Stimulated activated CD4-positive, alpha-beta T cell treated with anti-CD3 and anti-CD28 coated beads, Interleukin-1b, Interleukin-23, amount 100 ng/mL, for 1 hour (primary cell): ENCODE measurements at places on chromosomes 1 and 21.

DNA sequence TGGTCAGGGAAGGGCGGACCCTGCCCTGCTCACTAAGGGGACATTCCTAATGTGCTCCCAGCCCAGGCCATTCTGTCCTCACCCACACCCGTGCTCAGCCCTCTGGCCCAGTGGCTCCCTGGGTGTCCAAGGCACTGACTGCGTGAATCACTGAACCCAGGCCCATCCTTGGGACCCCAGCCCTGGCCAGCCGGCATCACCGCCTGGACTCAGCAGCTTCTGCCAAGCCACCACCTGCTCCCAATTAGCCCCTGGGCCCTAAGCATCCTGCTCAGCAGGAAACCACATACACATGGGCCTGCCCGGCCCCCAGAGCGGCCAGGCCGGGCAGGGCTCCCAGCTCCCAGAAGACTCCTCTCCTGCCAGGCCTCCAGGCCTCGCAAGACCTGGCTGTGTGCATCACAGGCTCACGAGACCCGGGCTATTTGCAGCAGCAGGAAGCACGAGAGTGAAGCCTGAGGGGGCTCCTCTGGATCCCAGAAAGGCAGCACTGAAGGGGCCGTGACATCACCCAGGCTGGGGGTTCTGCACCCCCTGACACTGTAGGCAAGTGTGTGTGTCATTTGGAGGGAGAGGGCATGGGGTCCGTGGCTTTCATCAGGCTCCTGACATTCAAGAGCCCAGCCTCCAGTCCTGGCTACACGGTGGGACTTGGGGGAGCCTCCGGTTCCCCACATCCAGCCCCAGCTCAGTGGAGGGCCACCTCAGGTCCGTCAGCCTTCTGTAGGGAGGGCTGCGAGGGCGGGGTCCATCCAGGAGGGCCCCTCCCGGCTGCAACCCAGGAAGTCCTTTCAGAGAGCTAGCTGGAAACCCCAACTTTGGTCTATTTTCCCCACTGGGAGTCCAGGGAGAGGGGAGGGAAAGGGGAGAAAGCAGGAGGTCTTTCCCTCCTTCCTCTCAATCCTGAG lies 1.6 kb downstream of the MFAP2 start:
- no peak for DNase-seq

DNA sequence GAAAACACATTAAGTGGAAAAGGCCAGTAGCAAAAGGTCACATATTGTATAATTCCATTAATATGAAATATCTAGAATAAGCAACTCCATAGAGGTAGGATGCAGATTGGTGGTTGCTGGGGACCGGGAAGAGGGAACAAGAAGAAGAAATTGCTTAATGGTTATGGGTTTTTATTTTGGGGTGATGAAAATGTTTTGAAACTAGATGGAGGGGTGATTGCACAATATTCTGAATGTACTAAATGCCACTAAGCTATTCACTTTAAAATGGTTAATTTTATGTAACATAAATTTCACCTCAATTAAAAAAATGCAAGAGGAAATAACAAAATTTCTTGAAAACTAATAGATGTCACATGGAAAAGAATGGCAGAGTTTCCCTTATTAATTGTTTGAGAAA lies 6.7 kb downstream of the KIAA0040 start:
- no peak for DNase-seq

DNA sequence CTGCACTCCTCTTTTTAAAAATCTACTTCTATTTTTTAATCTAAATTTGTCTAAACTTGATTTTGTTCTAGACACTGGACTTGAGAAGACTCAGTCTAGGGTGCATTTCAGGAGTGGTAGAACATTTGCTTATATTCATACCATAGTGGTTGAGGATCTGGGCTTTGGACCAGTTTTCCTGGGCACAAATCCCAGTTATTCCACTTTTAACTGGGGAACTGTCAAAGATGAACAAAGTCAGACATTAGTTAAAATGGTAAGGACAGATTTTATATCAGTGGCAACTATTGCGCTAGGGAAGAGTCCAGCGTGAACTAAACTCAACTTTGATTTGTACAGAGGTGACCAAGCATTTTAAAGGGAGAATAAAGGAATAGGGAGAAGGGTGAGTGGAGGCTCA lies 102.4 kb downstream of the FMN2 start:
- DNase-seq, result no peak

- no peak for DNase-seq
Measured at GRCh38 chr1:22247527-22248245, 104.8 kb upstream of the WNT4 start.

DNA sequence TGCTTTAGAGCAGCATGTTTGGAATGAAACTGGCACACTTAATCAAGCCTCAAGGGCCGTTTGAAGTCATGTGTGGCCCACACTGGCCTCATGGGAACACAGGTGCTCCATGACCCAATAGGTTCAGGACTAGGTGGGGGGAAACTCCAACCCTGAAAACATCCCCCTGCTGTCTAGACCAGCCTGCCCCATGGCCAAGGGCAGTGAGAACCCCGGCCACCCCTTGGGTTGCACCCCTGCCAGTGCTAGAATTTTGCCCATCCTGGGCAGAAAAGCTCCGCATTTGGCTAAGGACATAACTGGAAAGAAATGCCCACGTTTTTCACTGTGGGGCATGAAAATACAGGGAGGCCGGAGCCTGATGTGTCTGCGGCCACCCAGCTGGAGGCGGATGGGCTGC lies 6.1 kb upstream of the PTGER3 start:
- DNase-seq, result no peak

DNA sequence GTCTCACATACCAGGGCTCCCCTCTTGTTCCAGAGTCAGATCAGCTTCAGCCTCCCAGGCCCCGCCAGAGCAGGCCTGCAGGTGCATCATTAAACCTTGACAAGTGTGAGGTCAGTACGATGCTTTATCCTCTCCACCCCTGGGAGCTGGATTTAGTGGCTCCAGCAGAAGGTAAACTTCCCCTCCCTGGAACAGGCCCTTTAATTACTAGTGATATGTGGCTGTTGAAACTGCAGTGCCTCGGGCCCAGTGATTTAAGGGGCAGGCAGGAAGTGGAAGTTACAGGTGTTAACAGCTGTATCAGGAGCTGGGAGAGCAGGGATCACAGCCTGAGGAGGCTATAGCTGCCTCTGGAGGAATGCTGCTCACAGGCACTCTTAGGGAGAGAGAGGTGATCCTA lies 132.4 kb upstream of the KLHDC7A start:
- no peak for DNase-seq

GRCh38 chr21:36698385-36698980 lies 432 bp upstream of the SIM2 start:
- no peak for DNase-seq

DNA sequence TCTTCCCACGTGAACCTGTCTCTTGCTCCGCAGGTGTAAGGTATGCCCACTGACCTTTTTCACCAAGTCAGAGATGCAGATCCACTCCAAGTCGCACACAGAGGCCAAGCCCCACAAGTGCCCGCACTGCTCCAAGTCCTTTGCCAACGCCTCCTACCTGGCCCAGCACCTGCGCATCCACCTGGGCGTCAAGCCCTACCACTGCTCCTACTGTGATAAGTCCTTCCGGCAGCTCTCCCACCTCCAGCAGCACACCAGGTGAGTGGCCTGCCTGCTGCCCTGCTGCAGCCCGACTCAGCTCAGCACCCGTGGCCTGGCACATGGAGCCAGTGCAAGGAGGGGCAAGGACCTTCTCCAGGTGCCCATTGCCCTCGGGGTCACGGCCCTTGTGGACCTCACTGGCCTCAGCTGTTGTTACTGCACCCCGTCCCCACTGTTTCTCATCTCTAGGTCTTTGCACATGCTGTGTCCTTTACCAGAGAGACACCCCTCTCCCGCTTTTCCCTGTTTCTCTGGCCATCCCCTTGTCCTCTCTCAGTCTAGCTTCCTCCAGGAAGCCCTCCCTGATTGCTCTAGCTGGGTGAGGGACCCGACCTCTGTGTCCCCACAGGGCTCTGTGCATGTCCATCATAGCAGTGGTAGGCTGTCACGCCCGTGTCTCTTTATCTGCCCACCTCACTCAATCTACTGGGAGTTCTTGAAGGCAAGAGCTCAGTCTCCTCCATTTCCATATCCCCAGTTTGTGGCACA lies 25.4 kb downstream of the ZNF362 start:
- DNase-seq, result no peak

DNA sequence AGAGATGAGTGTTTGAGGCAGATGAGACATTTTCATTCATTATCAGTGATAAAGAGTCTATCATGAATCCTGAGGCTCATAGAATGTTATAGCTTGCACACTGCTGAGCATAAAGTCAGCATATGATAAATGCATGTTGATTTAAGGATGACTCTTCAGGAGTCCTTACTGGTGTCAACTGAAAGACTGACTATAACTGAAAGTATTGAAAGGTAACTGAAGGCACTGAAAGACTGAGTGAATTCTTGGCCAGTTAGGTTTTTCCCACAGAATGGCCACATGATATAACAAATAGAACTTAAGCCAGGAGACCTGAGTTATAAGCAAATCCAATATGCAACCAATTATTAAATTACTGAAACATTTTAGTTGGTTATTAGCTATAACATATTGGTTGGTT lies 69.0 kb upstream of the HSD17B7 start:
- DNase-seq, result no peak

- no peak for DNase-seq
Measured at GRCh38 chr1:213985209-213986019, 2.4 kb upstream of the PROX1 start.

- DNase-seq, result no peak
Measured at GRCh38 chr1:184892116-184892515, 82.2 kb downstream of the NIBAN1 start.

DNA sequence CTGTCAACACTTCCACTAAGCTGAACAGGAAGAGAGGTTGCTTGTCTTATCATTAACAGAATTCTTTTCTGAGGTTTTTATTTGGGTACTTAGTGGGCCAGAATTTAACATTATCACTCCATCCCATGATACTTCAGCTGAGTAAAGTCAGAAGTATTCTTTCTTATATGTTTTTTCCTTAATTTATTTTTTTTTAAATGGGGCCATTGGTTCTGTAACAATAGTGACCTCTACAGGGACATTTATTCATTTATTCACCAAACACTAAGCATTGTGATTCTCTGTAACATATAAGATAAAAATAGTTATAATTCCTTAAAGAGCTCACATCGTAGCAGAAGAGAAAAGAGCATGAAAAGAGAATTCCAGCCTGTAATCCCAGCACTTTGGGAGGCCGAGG lies 9.8 kb downstream of the GREM2 start:
- no peak for DNase-seq

DNA sequence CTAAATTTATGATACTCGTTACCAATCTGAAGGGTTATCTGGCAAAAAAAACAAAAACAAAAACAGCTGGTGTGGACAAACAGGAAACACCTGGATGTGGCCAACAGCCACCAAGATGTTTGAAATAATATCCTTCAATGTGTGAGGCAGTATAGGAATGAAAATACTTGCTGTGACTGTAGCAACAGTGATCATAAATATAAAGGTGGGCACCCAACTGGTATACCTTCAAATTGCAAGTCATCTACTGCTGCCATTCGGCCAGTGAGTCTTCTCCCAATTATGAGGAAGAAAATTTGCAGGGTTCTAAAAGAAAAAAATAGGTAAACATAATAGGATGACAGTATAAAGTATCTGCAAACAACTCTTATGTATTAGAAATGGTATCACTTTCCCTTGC lies 916 bp downstream of the YIPF1 start:
- DNase-seq, result no peak

GRCh38 chr1:65434760-65435159 lies 14.3 kb downstream of the LEPR start:
- no peak for DNase-seq

- DNase-seq, result no peak
Measured at GRCh38 chr1:119818181-119818580, 6.9 kb upstream of the REG4 start.

- DNase-seq, result no peak
Measured at GRCh38 chr21:38041493-38041892, 125.2 kb upstream of the KCNJ6 start.

GRCh38 chr1:232416026-232416568 lies 213.8 kb downstream of the SIPA1L2 start:
- DNase-seq, result no peak
